Mesenteric fat pad (tissue), 1 donor: ENCODE measurements at places on chromosomes 5 and 9. TPM values are rescaled to one million over a fixed set of nuclear protein-coding genes. Genes with fewer than 3 reads are reported as not detected.

GRCh38 chr9:95505072-95505716 lies 11.6 kb downstream of the PTCH1 start:
- DNase-seq = no peak

- DNase-seq = no peak
Observed at GRCh38 chr9:77765781-77766259, 117.7 kb upstream of the GNA14 start.

DNA sequence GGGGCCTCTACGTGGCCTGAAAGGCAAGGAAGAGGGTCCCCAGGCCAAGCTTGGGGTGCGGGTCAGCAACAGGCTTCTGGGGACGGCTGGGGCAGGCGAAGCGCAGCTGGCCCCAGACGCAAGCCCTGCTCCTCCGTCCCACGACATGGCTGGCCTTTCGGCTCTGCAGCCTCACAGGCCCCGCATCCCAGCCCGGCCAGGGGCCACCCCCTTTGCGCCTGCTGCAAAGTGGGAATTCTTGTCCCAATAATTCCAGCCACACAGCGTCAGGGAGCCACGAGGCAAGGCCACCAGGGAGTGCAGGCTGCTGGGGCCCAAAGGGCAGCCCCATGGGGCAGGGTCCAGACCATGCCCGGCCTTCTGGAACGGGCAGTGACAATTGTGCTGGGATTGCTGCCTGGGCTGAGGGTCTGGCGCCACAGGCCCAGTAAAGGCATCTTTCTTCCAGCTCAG lies 1.1 kb upstream of the ENTPD2 start:
- no peak for DNase-seq

The LCP2 gene
- total RNA-seq = 52.4 TPM

- DNase-seq = no peak
Observed at GRCh38 chr9:113503131-113503541, 39.6 kb downstream of the RGS3 start.

The PKD2L2 gene
- total RNA-seq = not detected

GRCh38 chr9:912776-913175 lies 63.7 kb upstream of the DMRT3 start:
- DNase-seq = no peak

The TXNDC8 gene
- total RNA-seq = not detected

The ARHGEF28 gene
- 9.4 TPM for total RNA-seq

The TOR1B gene
- total RNA-seq = 16.7 TPM

GRCh38 chr9:112334432-112334841 lies 1.0 kb upstream of the PTBP3 start:
- DNase-seq = no peak

- DNase-seq = no peak
Observed at GRCh38 chr5:141756196-141756595, 74.2 kb upstream of the ARAP3 start.
